ENCODE measurements at places on chromosomes 1 and 21.

- no peak for DNase-seq
Measured at GRCh38 chr1:63322944-63323864, 837 bp downstream of the FOXD3 start.

DNA sequence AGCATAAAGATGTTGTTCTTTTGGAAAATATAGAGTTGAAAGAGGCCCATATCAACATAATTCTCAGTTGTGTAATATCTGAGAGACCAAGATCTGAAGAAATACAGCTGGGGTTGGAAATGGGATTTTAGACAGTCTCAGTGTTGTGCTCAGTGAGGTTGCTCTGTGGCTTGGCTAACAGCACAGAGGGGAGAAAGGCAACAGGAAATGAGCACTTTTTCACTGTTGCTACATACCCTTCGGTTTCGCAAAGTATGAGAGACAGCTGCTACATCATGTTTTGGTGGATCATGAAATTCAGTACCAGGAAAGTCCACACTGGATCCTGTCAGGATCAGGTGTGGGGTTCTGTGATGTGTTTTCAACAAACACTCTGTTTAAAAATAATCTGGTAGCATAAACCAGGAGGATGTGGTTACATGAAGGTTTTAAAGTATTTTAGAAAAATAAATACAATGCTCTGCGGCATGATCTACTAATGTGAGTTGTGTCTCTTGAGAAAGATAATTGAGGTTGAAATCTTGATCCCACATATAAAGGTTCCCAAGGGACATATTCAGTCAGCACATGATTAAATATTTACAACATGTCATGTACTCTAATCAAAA lies 7.0 kb upstream of the GPR88 start:
- DNase-seq, result no peak

DNA sequence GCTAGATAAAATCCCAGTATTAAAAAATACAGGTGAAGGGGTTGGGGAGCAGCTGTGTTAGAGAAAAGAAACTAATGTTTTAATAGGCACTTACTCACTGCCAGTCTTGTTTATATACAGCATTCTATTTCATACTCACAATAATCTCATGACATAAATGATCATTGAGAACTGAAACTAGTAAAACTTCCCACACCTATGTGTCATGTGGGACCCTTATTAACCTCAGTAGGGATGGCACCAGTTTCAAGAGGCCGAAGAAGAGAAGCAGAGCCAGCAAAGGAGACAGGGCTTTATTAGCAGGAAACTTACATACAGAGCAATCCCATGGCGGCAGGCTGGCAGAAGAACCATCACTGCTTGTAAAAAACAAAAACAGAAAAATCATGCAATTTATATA lies 48.8 kb upstream of the KCNH1 start:
- no peak for DNase-seq

DNA sequence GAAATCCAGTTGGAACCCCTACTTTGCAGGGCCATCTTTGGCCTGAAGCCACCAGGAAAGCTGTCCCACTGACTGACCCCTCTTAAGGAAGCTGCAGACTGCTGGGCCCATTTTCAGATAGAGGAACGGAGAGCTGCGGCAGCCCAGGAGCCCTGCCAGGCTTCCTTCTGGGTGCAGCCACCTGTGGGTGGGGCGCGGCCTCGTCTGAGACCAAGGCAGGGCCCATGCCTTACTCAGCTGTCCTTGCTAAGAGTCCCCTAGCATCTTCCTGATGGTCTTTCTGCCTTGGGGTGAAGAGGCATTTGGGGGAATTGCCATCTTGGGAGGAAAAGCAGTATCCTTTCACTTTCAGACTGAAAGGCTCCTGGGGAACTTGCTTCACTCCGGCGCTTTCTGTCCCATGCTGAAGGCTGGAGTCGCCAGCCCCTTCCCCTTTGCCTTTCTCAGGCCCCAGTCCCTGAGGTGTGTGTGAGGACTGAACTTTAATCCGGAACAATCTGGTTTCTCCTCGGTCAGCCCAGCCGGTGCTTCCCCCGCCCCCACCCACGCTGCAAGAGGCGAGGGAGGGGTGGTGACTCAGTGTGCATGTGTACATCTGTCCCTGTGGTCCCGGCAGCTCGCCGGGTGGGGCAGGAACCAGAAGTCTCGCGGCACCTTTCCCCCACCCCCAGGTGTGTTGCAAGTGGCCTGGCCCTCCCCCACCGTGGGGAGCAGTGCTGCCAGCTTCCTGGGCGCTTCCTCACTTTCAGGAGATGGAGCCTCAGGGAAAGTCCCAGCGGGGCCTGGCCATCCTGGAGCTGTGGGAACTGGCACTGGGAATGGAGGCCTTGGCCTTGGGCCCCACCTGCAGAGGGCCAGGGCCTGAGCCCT lies 5.1 kb downstream of the ZC3H12A start:
- DNase-seq, result peak; percentile 60
